Ascending aorta (tissue), 2 donors: ENCODE measurements at places on chromosomes 2 and 18.

- DNase-seq, result no peak
Observed at GRCh38 chr2:148887350-148888002, 12.4 kb downstream of the KIF5C start.

GRCh38 chr2:229282758-229283546, 11.9 kb upstream of the PID1 start:
- DNase-seq, result peak; percentile 89

DNA sequence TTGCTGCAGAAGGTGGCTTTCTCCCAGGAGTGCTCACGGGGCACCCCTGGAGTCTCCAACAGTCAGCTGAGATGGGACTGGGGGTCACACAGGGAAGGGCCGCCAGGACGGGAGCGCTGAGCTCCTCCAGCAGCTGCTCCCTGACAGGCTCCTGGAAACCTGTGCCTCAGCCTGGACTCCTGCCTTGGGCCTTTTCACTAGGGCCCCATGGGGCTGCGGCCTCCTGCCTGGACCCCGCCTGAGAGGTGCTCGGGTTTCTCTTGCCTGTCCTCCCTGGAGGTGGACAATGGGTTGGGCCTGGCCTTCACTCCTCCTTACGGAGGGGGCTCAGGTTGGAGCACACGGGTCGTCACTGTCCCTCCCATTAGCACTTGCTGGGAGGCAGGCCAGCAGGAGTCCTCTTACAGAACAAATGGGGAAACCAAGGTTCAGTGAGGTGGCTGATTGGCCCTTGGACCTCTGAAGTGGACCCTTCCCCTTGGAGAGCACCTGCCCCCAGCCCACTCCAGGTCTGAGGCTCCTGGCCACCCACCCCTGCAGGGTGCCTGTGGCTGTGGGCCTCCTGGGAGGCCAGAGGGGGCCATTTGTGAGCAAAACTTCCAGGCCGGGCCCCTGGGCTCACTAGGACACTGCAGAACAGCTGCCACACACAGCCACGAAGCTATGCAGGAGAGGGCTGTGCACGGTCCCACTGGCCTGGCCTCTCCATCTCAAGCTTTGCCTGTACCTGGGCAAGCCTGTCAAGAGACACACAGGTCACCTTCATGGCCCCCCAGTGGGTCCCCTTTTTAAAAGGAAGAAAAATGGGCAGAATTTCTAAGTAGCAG, 57.1 kb upstream of the ODC1 start:
- no peak for DNase-seq

- no peak for DNase-seq
Observed at GRCh38 chr2:42567806-42568400, 529 bp upstream of the MTA3 start.

GRCh38 chr18:79195716-79196683, 126.8 kb downstream of the ATP9B start:
- DNase-seq, result no peak

GRCh38 chr18:63578357-63578958, 8.7 kb upstream of the SERPINB13 start:
- DNase-seq, result no peak

GRCh38 chr18:2111456-2111855, 459.8 kb downstream of the METTL4 start:
- no peak for DNase-seq

GRCh38 chr18:67211646-67212045, 304.9 kb downstream of the DSEL start:
- no peak for DNase-seq

- DNase-seq, result no peak
Observed at GRCh38 chr2:39114771-39115170, 6.1 kb downstream of the SOS1 start.

DNA sequence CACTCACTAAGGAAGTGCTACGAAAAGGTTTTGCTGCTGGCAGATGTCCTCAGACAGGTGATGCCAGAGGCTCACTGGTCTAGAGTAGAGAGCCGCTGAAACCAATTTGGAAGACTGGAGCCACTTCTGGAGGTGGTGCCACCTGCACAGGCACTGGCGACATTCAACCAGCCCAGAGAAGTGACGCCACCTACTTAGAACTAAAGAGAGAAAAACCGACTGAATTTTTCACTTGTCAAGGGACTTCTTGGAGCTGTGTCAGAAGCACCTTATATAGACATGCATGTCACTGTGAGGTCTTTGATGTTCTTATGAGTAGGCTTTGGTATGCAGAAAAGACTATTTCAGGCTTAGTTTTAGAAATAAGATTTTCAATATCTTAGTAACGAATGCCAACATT, 71.4 kb downstream of the BOD1L2 start:
- no peak for DNase-seq

DNA sequence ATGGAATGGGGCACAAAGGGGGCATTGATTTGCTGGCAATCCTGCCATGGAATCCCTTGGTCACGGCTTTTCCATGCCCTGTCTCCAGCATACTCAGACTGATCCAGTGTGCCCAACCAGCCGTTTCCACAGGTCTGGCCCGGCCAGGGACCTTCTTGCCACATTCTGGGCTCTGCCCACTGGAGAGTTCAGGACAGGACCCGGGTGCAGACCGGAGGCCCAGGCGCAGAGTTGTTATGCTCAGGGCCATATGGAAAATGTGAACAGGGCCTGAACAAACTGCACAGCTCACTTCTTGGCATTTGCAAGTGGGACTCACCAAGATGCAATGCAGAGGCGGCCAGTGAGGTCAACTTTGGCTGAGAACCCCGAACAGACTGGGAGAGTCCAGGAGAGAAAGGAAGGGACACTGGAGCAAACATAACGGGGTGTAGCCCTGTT, 15.6 kb upstream of the ASAP2 start:
- DNase-seq, result peak; percentile 99
